Right lung (tissue), 10 donors: ENCODE measurements at places on chromosomes 3 and 15. TPM values are rescaled to one million over a fixed set of nuclear protein-coding genes. Genes with fewer than 3 reads are reported as not detected.

DNA sequence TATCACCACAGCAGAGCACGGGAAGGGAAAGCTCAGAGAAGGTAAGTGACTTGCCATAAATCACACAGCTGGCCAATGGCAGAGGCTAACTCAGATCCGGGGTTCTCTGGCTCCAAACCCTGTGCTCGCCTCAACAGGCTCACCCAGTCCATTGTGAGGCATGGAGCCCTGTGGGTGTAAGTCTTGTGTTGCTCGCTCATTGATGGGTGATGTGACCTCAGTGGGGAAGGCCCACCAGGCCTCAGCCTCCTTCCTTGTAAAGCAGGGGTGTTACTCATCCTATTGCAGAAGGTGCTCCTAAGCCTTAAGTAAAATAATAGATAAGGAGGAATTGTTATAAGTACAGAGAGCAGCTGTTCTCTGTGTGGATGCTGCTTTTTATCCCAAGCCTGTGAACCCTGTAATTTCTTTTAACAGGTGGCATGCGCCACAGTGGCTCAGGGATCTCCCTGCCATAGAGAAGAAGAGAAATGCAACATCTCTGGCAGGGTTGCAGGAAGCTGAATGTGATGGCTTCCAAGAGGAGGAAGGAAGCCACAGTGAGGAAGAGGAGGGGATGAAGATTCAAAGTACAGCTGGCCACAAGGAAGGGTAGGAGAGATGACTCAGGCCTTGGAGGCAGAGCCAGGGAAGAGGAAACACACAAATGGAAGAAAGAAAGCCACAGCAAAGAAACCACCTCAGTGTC is 30.9 kb upstream of the SPSB4 start:
- no peak for DNase-seq

The DGKG gene
- 4.6 TPM for polyA plus RNA-seq

DNA sequence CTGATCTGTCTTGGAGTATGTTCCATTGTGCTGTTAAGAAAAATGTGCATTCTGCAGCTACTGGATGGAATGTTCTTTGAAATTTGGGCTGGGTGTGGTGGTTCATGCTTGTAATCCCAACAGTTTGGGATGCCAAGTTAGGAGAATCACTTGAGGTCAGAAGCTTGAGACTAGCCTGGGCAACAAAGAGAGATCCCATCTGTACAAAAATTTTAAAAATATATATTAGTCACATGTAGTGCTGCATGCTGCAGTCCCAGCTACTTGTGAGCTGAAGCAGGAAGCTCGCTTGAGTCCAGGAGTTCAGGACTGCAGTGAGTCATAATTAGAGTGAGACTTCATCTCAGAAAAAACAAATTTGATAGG is 62.8 kb upstream of the PLSCR4 start:
- DNase-seq: no peak

- no peak for DNase-seq
These were observed 177.8 kb downstream of the WNT5A start for GRCh38 chr3:55309336-55309735.

The SCN11A gene
- polyA plus RNA-seq: 0.88 TPM

DNA sequence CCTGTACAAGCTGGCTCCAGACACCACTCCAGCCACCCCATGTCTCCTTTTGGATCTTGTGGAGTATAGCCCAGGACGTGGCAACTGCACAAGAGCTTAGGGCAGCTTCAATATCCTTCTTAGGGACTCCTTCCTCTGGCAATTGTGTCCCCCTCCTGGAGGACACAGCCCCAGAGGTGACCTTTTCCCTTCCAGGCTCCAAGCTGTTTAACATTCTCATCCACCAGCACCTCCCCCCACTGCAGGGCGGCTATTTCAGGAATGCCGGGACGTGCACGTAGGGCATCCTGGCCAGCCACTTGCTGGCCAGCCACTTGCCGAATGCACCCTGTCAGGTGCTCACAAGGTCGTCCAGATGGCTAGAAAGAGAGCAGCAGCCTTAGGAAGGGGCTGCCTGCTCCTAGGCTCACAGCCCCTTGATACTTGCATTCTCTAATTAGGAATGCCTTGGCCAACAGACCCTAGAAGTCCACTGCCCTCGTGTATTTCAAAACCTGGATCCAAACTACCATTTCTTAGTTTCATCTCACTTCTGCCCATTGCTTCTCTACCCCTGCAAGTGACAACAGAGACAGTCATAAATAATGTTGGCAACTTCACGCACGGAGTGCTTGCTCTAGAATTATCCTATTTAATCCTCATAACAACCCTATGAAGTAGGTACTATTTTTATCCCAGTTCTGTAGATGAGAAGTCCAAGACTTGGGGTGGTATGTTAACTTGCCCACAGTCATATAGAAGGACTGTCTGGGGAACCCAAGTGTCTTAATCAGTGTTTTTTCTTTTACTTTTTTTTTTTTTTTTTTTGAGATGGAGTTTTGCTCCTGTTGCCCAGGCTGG is 24.5 kb upstream of the IDH2 start:
- no peak for DNase-seq

- no peak for DNase-seq
These were observed at the start of gene PROK2 for GRCh38 chr3:71784914-71785531. Gene PROK2, minus strand, starts transcription at chr3:71785148. Its CDS starts 96 bp downstream, at chr3:71785052.

DNA sequence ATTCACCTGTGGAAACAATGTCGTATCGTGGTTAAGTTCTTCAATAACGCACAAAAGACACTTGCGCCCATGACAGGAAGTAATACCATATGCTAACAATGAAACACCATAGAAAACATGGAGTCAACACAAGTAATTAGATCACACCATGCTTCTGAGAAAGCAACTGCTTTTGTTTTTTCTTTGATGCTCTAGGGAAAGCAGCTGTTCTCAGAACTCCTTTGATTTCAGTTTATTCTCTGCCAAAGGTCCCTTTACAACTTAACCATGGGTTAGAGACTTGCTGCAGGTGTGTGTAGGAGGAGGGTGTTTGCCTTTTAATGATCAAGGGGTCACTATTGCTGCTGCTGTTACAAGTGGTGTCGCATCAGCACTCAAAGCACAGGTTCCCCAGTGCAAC is 324.0 kb upstream of the SLCO3A1 start:
- DNase-seq: no peak

The SH2D7 gene
- 0.40 TPM for polyA plus RNA-seq

The CCRL2 gene
- 4.1 TPM for polyA plus RNA-seq

The PCSK6 gene
- 21.1 TPM for polyA plus RNA-seq

- DNase-seq: no peak
These were observed 6.9 kb upstream of the GHRL start for GRCh38 chr3:10299679-10300078.

- DNase-seq: no peak
These were observed 245.1 kb downstream of the ZNF385D start for GRCh38 chr3:21505711-21506460.
